ENCODE measurements at places on chromosomes 7 and 10. TPM values are rescaled to one million over a fixed set of nuclear protein-coding genes. Genes with fewer than 3 reads are reported as not detected.
A peak's percentile ranks its signal among the peaks of the same experiment; 100 is the strongest.

- H3K36me3 ChIP-seq = no peaks in the 10 kb centered on the region
- DNase-seq = peak; percentile 36
- no peak overlapping the region for H3K4me3 ChIP-seq
These were observed 93.1 kb upstream of the IFRD1 start for GRCh38 chr7:112357136-112357535.

DNA sequence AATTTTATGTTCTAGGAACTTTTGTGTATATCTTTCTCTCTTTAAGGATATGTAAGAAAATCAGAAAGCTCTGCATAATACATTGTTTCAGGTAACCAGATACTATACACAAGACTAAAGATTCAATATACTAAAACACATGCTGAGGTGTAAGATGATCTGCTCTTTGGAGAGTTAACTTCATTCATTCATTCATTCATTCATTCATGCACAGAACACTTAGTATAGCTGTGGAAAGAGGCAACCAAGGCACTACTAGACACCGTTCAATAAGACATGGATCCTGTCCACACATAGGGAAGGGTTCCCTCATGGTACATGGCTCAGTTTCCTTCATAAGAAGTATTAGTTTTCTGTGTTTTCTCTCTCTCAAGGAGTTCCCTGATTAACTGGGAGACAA, 207.6 kb upstream of the AOAH start:
- no peak overlapping the region for H3K27ac ChIP-seq
- no peak for DNase-seq
- no peaks in the 10 kb centered on the region for H3K4me1 ChIP-seq
- no peak overlapping the region for H3K4me3 ChIP-seq

DNA sequence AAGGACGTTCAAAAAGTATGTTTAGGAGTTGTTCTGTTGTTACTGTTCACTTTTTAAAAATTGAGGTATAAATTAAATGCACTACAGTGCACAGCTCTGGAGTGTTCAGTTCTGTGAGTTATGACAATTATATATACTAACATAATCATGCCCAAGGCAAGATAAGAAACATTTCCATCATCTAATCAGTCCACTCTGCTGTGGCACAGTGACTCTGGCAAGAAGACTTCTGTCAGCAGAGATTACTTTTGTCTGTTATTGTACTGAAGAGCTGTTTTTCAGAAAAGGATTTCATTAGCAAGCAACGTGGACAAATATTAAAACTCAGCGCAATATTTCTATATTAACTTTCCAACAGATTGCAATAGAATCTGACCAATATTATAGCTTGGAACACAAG, 32.0 kb downstream of the ICA1 start:
- no peaks in the 10 kb centered on the region for H3K4me1 ChIP-seq
- no peak for DNase-seq
- no peaks in the 10 kb centered on the region for H3K36me3 ChIP-seq
- no peak overlapping the region for H3K27ac ChIP-seq

ADGRA1 gene
- total RNA-seq = 0.66 TPM

DNA sequence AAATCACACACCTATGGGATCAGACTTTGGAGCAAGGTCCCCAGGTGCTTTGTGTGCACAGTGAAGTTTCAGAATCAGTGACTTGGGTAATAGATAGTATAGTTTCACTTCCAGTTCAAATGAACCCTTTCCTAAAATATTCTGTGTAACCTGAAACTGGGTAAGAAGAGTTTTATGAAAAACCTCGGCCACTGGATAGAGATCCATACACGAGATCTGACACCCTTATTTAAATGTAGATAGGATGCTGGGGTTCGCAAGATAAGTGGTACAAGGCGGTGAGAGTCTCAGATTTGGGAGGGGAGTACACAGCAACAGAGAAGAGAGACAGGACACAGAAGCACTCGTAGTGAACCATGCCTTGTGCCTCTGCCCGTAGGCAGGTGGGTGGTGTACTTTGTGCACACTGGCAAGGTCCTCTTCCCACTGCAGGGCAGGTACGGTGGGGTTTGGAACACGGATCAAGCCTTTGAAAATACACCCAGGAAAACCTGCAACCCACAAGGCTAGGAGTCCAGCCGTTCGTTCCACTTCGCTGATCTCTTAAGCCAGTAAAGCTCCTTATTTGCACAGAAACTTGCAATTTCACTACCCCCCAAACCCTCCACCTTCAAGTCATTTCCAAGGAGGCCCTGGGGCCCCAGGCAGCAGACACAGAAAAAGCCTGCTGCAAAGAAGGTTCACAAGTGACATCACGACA, 162.8 kb downstream of the USP6NL start:
- H3K4me3 ChIP-seq = no peak overlapping the region
- H3K4me1 ChIP-seq = peaks cover 10% of the 10 kb centered on the region
- H3K36me3 ChIP-seq = no peaks in the 10 kb centered on the region
- no peak for DNase-seq
- H3K27me3 ChIP-seq = no peaks in the 10 kb centered on the region

CCDC172 gene
- 3.8 TPM for total RNA-seq

- no peak overlapping the region for H3K4me3 ChIP-seq
- H3K4me1 ChIP-seq = no peaks in the 10 kb centered on the region
- no peak overlapping the region for H3K27ac ChIP-seq
- H3K36me3 ChIP-seq = no peaks in the 10 kb centered on the region
- DNase-seq = no peak
These were observed 68.1 kb downstream of the LHPP start for GRCh38 chr10:124529661-124530214.

GRCh38 chr7:52749880-52750279, 285.6 kb upstream of the POM121L12 start:
- H3K27me3 ChIP-seq = no peaks in the 10 kb centered on the region
- DNase-seq = peak; percentile 77
- no peak overlapping the region for H3K27ac ChIP-seq
- H3K36me3 ChIP-seq = no peaks in the 10 kb centered on the region

DNA sequence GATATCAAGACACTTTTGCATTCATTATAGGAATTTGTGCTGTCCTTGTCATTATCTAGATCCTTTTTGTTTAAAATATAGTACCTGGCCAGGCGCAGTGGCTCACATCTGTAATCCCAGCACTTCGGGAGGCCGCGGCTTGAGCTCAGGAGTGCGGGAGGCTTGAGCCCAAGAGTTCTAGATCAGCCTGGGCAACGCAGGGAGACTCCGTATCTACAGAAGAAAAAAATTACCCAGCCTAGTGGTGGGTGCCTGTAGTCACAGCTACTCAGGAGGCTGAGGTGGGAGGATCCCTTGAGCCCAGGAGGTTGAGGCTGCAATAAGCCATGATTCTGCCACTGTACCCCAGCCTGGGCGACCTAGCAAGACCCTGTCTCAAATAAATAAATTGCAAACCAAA, 621 bp upstream of the MORN4 start:
- H3K36me3 ChIP-seq = no peaks in the 10 kb centered on the region
- peak overlapping the region; percentile 64 for H3K27ac ChIP-seq
- H3K4me3 ChIP-seq = peak overlapping the region; percentile 74
- 0 out of 2 replicates have a peak, but pooled peaks cover 3% of the 10 kb centered on the region for H3K4me1 ChIP-seq
- DNase-seq = peak; percentile 54

GRCh38 chr10:34337917-34338316, 477.2 kb downstream of the PARD3 start:
- H3K27ac ChIP-seq = no peak overlapping the region
- H3K4me1 ChIP-seq = no peaks in the 10 kb centered on the region
- H3K4me3 ChIP-seq = no peak overlapping the region
- H3K27me3 ChIP-seq = no peaks in the 10 kb centered on the region

DNA sequence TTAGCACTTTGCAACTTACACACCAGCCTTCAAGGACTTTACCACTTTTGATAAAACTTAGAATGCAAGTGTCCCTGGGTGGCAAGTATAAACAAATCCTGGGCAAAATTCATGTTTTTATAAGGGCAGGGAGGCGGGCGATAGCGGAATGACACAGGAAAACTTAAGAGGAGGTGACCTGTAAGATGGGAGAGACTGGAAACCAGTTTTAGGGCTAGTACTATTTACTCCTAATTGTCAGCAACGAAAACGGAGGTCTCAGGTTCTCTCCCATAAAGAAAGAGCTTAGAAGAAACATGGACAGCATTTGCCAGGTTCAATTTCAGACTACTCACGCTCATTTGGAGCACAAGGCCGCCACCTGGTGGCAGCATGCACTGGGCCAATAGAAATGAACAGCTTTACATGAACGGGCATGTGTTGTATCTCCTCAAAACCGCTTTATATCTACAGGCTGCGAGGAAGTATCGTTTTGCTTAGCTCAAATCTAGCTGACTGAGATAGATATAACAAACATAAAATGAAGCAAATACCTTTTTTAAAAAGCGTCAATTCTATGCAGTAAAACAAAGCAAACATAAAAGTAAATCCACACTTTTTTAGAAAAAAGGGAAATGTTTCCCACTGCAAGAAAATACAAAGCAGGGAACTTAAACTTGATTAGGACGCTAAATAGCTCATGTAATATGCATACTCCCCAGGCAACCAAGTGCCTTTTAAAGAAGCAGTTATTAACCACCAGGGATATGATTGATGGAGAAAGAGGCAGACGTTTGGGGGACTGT, 37.6 kb upstream of the SVOPL start:
- H3K27me3 ChIP-seq = no peaks in the 10 kb centered on the region
- no peaks in the 10 kb centered on the region for H3K4me1 ChIP-seq
- no peak overlapping the region for H3K4me3 ChIP-seq
- peak; percentile 91 for DNase-seq

KEL gene
- total RNA-seq = 3.6 TPM

- DNase-seq = no peak
- no peaks in the 10 kb centered on the region for H3K27me3 ChIP-seq
- no peak overlapping the region for H3K27ac ChIP-seq
- no peak overlapping the region for H3K4me3 ChIP-seq
- H3K36me3 ChIP-seq = peaks cover 18% of the 10 kb centered on the region
These were observed 17.6 kb downstream of the LIMK1 start for GRCh38 chr7:74101061-74101681.

TRIL gene
- 5.1 TPM for total RNA-seq

TUBGCP2 gene
- total RNA-seq = 67.7 TPM

All from GM23338 (cell line).